ENCODE measurements at places on chromosomes 5 and 9. TPM values are rescaled to one million over a fixed set of nuclear protein-coding genes. Genes with fewer than 3 reads are reported as not detected.

- DNase-seq = no peak
Measured at GRCh38 chr5:126624534-126624933, 23.8 kb downstream of the PHAX start.

- DNase-seq = peak; percentile 92
Measured at GRCh38 chr9:37464426-37465248, 613 bp downstream of the ZBTB5 start.

GRCh38 chr9:38619556-38620447 lies 594 bp downstream of the ANKRD18A start:
- no peak for DNase-seq

- DNase-seq = no peak
Measured at GRCh38 chr5:150457121-150457520, 7.6 kb upstream of the RPS14 start.

DNA sequence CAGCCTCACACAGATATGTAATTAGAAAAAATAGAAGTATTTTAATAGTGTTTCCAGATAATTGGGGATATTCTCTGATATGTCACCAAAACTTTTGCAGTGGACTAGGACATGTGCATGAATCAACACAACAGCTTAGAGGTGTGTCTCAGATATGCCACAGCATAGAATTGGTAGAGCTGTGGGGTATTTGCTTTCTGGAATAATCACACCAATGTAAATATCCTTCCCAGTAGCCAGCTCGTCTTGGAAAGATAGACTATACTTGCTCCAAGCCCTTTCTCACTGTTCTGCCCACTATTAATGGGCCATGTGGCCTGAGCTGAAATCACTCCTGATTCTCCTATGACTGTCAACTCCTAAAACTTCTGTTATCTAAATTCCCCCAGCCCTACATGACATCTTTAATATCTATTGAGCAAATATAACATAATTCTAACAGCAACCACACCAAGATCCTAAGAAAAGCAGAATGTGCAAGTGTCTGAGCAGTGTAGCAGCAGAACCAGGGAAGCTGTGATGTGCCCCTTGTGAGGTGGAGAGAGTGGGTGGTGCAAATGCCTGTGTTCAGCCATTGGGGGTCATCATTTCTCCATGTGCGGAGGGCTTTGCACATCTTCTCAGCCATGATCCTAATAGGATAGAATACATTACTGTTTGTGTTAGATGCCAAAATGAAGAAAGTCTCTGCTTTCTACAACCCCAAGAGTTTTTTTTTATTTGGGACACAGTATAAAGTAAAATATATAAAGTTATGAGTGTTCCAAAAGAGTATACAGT lies 65.0 kb downstream of the MELK start:
- DNase-seq = no peak

- DNase-seq = no peak
Measured at GRCh38 chr5:157502143-157502647, 42.2 kb downstream of the NIPAL4 start.

DNA sequence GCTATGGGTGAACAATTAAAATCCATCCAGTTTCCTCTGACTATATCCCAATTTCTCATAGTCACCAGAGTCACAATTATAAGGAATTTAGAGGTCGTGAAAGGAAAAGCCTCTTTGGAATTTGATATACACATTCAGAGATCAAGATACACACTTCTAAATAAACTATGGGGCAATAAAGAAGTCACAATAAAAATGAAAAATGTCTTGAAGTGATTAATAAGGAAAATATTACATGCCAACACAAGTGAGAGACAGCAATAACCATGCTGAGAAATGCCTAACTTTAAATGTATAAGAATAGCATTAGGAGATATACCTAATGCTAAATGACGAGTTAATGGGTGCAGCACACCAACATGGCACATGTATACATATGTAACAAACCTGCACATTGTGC lies 54.9 kb upstream of the ADAMTS19 start:
- no peak for DNase-seq

GRCh38 chr9:98708933-98709911 lies at the start of gene GABBR2:
GABBR2 (minus strand) TSS chr9:98708935; CDS start chr9:98708737, 198 bp downstream.
- DNase-seq = peak; percentile 71

GRCh38 chr9:121503444-121503843 lies 3.8 kb upstream of the GGTA1 start:
- no peak for DNase-seq

- DNase-seq = no peak
Measured at GRCh38 chr9:18275313-18275990, 198.5 kb upstream of the ADAMTSL1 start.

GRCh38 chr5:39566891-39567290 lies 142.1 kb upstream of the DAB2 start:
- no peak for DNase-seq

- DNase-seq = no peak
Measured at GRCh38 chr5:110409571-110409970, 316.9 kb downstream of the TMEM232 start.

GRCh38 chr9:75083188-75083970 lies 4.6 kb downstream of the NMRK1 start:
- no peak for DNase-seq

ALDH7A1 gene
- total RNA-seq = 25.1 TPM

RPL7A gene
- 1,535 TPM for total RNA-seq

TEX48 gene
- total RNA-seq = not detected

DDX4 gene
- total RNA-seq = not detected

ROPN1L gene
- total RNA-seq = 0.93 TPM

PCDHGC4 gene
- total RNA-seq = 1.7 TPM

GFI1B gene
- not detected for total RNA-seq

IER5L gene
- total RNA-seq = 13.8 TPM

LCP2 gene
- 52.4 TPM for total RNA-seq

ZBTB34 gene
- total RNA-seq = 9.4 TPM
